ENCODE measurements at places on chromosomes 5 and 9.

DNA sequence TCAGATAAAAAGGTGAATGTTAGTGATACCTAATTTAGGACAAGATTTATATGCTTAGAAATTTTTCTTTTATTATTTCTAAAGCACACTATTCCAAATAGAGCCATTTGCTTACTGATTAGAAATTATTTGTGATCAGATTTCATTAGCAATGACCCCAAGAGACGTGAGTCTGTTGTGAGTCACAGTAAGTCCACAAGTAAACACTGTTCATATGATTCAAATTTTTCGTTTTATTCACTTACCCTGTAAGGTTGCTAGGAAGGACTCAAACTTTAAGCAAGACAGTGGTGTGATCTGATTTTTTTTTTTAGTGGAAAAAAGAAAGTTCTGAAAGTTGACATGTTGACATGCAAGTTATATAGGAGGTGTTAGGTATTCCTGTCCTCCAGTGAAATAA lies 1.2 kb downstream of the CARD6 start:
- no peak for DNase-seq

GRCh38 chr9:29865764-29866313 lies 2292.6 kb upstream of the C9orf72 start:
- no peak for DNase-seq

DNA sequence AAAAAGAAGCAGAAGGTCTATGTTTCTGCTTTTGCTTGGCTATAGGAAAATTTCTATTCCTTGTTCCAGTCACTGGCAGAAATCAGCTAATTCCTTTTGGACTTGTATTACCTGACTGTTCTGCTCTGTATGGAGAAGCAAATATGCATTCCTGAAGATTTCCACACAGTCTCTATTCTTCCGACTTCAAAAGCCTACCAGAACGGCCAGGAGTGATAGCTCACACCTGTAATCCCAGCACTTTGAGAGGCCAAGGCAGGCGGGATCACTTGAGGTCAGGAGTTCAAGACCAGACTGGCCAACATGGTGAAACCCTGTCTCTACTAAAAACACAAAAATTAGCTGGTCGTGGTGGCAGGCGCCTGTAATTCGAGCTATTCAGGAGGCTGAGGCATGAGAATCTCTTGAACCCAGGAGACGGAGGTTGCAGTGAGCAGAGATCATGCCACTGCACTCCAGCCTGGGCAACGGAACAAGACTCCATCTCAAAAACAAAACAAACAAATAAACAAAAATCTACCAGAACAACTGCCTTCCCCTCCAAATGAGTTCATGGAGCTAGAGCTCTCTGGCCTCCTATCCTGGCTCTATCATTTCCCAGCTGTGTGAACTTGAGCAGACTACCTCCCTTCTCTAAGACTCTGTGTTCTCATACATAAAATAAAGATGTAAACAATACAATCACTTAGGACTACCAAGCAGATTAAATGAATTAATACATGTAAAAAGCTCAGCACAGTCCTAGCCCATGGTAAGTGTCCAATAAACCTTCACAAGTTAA lies 17.0 kb downstream of the MYO10 start:
- DNase-seq: no peak

DNA sequence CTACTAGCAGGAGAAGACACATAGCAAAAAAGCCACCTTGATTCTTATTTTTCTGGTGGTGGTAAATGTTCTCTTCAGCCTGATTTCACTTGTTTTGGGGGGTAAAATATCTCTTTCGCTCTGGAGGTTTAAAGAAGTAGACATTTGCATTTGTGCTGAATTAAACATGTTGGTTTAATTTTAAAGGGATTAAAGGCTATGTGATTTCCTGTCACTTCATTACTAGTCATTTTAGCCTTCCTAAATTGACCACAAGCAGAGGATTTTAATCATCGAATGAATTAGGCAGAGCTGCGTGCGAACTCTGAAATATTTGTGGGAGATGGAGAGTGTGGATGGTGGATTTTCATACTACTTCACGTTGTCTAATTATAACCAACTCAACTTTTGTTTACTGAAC lies 4.8 kb downstream of the RASGRF2 start:
- DNase-seq: no peak

GRCh38 chr5:71969460-71969859 lies 137.8 kb upstream of the MAP1B start:
- no peak for DNase-seq

DNA sequence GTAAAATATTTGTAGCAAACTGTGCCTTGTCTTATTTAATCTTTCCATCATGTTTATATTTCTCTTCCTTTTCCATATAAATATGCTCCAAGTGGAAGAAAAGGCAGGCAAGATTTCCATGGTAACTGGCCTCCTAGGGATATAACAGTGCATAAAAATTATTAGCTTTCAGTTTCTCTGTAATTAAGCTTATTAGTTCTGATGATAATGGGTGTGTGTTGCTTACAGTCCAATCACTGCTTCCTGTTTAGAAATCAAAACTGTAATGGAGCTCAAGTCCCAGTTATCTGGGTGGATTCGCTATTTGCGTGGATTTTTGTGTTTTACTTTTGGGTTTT lies 213.0 kb downstream of the PJA2 start:
- no peak for DNase-seq

DNA sequence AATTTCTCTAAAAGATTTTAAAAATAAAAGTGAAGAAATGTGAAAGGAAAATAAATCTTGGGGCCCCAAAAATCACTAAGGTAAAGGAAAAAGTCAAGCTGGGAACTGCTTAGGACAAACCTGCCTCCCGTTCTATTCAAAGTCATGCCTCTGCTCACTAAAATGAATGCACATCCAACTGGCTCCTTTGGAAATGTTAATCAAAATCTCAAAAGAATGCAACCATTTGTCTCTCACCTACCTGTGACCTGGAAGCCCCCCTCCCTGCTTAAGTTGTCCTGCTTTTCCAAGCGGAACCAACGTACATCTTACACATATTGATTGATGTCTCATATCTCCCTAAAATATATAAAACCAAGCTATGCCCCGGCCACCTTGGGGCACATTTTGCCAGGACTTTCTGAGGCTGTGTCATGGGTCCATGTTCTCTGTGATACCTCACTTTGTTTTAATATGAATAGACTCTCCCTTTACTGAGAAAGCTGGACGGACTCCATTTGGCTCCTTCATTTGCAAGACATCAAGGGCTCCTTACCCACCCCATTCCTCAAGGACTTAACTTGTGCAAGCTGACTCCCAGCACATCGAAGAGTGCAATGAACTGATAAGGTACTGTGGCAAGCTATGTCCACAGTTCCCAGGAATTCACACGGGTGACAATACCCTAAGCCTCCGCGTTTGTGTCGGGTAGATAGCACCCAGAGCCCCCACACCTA lies 164.3 kb downstream of the SMC2 start:
- DNase-seq: no peak

All from GM04504 (cell line).